Prostate gland (tissue), 2 donors: ENCODE measurements at places on chromosomes 3 and 15.

- H3K27me3 ChIP-seq: no peaks in the 10 kb centered on the region
- no peak overlapping the region for H3K27ac ChIP-seq
- H3K4me3 ChIP-seq: no peak overlapping the region
- H3K36me3 ChIP-seq: no peaks in the 10 kb centered on the region
- DNase-seq: no peak
These were observed 17.2 kb downstream of the ACOX2 start for GRCh38 chr3:58519668-58520402.

GRCh38 chr15:29911705-29912104 is 89.4 kb upstream of the TJP1 start:
- H3K27ac ChIP-seq: no peak overlapping the region
- no peaks in the 10 kb centered on the region for H3K27me3 ChIP-seq
- no peak overlapping the region for H3K4me3 ChIP-seq
- no peaks in the 10 kb centered on the region for H3K36me3 ChIP-seq
- H3K4me1 ChIP-seq: peaks cover 4% of the 10 kb centered on the region

DNA sequence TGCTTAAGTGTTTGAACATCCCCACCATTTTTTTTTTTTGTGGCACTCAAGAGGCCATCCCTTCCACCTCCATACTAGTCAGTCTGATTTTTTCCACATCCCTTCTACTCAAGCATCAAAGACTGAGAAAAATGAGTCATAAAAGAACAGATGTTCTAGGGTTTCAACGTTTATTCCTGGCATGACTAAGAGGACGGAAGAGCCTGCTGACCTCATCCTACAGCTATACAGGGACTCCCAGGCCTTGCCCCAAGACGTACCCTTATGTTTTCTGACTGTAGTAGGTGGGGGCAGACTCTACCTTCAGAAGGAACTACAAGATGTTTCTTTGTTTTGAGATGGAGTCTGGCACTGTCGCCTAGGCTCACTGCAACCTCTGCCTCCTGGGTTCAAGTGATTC is 3.3 kb upstream of the ITPKA start:
- peaks cover 6% of the 10 kb centered on the region for H3K4me1 ChIP-seq
- no peak overlapping the region for H3K4me3 ChIP-seq
- peaks cover 3% of the 10 kb centered on the region for H3K27me3 ChIP-seq
- H3K36me3 ChIP-seq: no peaks in the 10 kb centered on the region

- no peak overlapping the region for H3K4me3 ChIP-seq
- DNase-seq: no peak
- H3K4me1 ChIP-seq: no peaks in the 10 kb centered on the region
- H3K27me3 ChIP-seq: no peaks in the 10 kb centered on the region
- no peaks in the 10 kb centered on the region for H3K36me3 ChIP-seq
- H3K27ac ChIP-seq: no peak overlapping the region
These were observed 140.5 kb upstream of the SGO1 start for GRCh38 chr3:20326541-20326940.

DNA sequence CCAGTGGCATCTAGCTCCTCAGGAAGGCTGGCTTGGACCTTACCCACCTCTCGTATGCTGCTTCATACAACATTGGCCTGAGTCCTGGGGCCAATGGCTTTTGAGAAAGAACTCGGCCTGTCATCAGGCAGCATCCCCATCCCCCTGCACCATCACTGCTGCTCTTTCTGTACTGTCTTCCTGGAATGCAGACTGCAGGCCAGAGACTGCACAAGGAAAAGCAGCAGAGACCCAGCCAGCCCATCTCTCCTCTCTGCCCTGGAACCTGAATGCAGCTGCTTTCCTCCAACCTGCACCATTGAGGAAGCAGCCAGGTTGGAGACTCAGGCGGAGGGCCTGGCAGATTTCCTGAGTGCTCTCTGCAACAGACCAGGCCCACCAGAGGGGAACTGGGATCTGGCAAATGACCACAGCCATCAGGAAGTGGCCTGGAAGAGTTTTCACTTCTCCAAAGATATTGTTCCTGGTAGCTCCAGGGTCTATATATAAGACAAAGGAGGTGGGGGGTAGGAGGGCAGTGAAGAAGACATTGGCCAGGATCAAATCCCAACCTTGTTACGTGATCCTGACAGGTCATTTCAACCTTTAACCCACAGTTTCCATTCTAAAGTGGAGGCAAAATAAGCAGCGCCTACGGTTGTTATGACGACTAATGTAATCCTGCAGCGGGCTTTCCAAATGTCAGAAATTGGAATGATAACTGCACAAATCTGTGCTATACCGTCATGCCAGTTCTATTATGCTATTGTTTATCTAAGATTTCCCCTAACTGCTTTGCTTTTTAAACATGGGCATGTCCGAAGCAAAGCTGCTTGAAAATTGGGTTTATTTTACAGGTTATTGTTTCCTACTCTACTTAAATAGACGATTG is 24.4 kb upstream of the RAB7A start:
- H3K36me3 ChIP-seq: no peaks in the 10 kb centered on the region
- no peak overlapping the region for H3K27ac ChIP-seq

DNA sequence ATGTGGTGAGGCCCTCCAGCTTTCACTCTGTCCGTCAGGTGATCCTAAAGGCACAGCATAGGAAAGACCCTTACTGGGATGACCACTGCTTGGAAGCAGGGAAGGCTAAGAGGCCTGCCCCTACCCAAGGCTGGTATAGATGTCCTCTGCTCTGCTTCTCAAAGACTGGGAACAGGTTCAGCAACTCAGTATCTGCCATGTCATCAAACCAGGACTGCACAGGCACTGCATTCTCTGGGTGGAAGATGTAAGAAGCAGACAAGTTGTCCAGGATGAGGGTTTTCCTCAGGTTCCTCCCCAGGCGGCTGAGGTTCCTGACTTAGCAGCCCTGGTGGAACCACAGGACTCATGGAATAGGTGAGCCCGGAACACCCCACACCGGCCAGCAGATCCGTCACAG is 4.7 kb downstream of the FAM98B start:
- DNase-seq: no peak
- H3K27me3 ChIP-seq: no peaks in the 10 kb centered on the region
- peaks cover 2% of the 10 kb centered on the region for H3K4me1 ChIP-seq
- H3K27ac ChIP-seq: no peak overlapping the region
- H3K4me3 ChIP-seq: no peak overlapping the region
- H3K36me3 ChIP-seq: no peaks in the 10 kb centered on the region

DNA sequence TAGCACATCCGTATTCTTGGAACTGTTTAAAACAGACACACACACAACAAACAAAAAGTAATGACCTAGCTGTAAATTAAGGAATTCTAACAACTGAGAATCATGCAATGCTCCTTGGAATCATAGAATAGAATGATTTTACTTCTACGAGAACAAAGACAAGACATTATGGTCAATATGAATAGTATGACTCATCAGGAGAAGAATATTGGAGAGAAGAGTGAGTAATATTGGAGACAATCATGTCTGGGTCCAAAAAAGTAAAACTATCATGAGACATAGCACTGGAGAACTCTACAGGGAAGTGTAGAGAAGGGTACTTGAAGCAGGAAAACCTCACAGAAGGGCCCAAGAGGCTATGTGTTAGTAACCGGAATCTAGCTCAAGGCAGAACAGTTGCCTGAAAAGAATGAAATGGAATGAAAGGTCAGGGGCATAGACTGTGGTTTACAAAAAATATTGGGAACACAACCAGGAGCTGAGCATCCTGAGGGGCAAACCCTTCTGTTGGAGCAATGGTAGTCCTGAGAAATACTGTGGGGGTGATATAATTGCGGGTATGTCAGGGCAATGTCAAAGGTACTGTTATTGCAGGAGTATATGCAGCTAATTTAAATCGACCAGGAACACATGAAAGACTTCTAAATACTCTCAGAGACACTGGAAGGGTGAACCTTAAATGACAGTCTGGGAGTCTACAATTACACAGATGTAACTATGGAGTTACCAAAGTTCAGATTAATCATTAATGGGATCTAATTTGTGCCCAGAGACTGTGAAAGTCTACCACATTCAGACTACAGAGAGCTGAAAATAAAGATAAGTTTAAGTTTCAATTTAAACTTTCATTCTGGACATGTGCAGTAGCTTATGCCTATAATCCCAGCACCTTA is 201.2 kb downstream of the BCHE start:
- H3K4me3 ChIP-seq: no peak overlapping the region
- no peaks in the 10 kb centered on the region for H3K27me3 ChIP-seq
- no peak overlapping the region for H3K27ac ChIP-seq
- no peaks in the 10 kb centered on the region for H3K36me3 ChIP-seq
- H3K4me1 ChIP-seq: no peaks in the 10 kb centered on the region
- DNase-seq: no peak

- H3K4me1 ChIP-seq: no peaks in the 10 kb centered on the region
- no peaks in the 10 kb centered on the region for H3K27me3 ChIP-seq
- DNase-seq: no peak
- no peaks in the 10 kb centered on the region for H3K36me3 ChIP-seq
- no peak overlapping the region for H3K27ac ChIP-seq
These were observed 277.6 kb upstream of the NAALADL2 start for GRCh38 chr3:174581558-174581957.
